ENCODE measurements at places on chromosomes 5 and 9. TPM values are rescaled to one million over a fixed set of nuclear protein-coding genes. Genes with fewer than 3 reads are reported as not detected.

Gene UBAC1
- total RNA-seq: 76.9 TPM

- H3K27me3 ChIP-seq: no peaks in the 10 kb centered on the region
- H3K4me3 ChIP-seq: no peak overlapping the region
- no peak for DNase-seq
- H3K27ac ChIP-seq: no peak overlapping the region
Measured at GRCh38 chr5:161105525-161105924, 253.5 kb upstream of the ATP10B start.

Gene PCDHGC3
- 24.1 TPM for total RNA-seq

DNA sequence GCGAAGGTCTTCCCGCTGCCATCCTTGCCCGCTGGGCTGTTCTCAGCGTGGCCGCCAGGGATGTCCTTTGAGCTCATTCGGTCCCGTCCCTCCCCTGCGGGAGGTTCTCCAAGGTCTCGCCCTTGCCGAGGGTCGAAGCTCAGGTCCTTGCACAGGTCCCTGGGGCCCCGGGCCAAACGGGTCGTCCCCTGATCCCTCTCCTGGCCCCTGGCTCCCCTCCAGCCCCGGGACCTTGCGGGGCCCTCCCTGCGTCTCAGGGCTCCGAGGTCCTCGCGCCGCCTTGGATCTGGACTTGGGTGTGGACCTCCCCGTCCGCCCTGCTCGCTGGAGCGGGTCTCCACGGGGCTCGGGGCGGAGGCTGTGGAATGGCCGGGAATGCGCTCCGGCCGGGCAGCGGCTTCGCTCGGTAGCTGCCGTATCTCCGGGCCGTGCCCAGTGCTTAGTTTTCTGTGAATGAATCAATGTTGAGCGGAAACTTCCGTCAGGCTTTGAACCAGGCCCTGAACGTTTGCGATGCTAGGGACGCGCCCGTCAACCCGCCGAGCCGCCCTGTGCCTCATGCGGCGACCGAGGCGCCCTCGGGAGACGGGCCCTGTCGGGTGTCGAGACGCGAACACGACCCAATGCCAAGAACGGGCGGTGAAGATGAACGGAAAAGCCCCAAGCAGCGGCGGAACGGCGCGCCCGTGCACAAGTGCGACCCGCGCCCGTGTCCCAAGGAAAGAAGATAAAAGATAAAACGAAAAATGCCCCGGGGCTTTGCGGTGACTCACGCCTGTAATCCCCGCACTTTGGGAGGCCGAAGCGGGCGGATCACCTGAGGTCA is 780 bp downstream of the RNU6ATAC start:
- DNase-seq: peak; percentile 77
- no peaks in the 10 kb centered on the region for H3K27me3 ChIP-seq
- peaks cover 3% of the 10 kb centered on the region for H3K36me3 ChIP-seq
- H3K4me3 ChIP-seq: no peak overlapping the region
- H3K4me1 ChIP-seq: peaks cover 17% of the 10 kb centered on the region

GRCh38 chr5:135032999-135033861 is 798 bp downstream of the PITX1 start:
- peaks cover 62% of the 10 kb centered on the region for H3K27me3 ChIP-seq
- DNase-seq: no peak
- H3K4me1 ChIP-seq: peaks cover 50% of the 10 kb centered on the region
- no peak overlapping the region for H3K4me3 ChIP-seq
- no peaks in the 10 kb centered on the region for H3K36me3 ChIP-seq

Gene PCDHGB7
- 6.0 TPM for total RNA-seq

- no peaks in the 10 kb centered on the region for H3K27me3 ChIP-seq
- H3K4me3 ChIP-seq: no peak overlapping the region
- no peak overlapping the region for H3K27ac ChIP-seq
- no peaks in the 10 kb centered on the region for H3K36me3 ChIP-seq
- H3K4me1 ChIP-seq: no peaks in the 10 kb centered on the region
Measured at GRCh38 chr5:20554001-20554400, 566.0 kb upstream of the CDH18 start.

DNA sequence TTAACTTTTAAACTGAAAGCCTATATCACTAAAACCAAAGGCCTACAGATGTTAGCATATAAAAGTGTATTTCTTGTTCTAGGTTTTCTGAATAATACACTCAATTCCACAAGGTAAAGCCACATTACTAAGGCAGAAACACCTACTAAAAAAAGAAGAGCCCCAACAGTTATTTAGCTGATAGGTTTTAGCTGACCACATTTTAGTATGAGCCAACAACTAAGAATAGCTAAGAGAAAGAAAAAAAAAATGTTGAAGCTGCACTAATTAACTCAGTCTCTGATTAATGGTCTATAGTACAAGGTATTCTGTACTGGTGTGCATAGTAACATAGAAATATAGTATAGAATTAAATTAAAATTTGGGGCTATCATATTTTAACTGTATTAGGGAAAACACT is 23.5 kb downstream of the ZFR start:
- H3K27me3 ChIP-seq: no peaks in the 10 kb centered on the region
- H3K36me3 ChIP-seq: peaks cover 16% of the 10 kb centered on the region

GRCh38 chr5:34927785-34928184 is 1.6 kb upstream of the DNAJC21 start:
- H3K4me1 ChIP-seq: peaks cover 27% of the 10 kb centered on the region
- no peak overlapping the region for H3K4me3 ChIP-seq
- no peak for DNase-seq
- H3K36me3 ChIP-seq: peaks cover 34% of the 10 kb centered on the region

GRCh38 chr5:141713616-141714309 is 31.7 kb upstream of the ARAP3 start:
- H3K4me1 ChIP-seq: peaks cover 17% of the 10 kb centered on the region
- H3K4me3 ChIP-seq: no peak overlapping the region
- no peaks in the 10 kb centered on the region for H3K36me3 ChIP-seq
- no peaks in the 10 kb centered on the region for H3K27me3 ChIP-seq
- DNase-seq: no peak

DNA sequence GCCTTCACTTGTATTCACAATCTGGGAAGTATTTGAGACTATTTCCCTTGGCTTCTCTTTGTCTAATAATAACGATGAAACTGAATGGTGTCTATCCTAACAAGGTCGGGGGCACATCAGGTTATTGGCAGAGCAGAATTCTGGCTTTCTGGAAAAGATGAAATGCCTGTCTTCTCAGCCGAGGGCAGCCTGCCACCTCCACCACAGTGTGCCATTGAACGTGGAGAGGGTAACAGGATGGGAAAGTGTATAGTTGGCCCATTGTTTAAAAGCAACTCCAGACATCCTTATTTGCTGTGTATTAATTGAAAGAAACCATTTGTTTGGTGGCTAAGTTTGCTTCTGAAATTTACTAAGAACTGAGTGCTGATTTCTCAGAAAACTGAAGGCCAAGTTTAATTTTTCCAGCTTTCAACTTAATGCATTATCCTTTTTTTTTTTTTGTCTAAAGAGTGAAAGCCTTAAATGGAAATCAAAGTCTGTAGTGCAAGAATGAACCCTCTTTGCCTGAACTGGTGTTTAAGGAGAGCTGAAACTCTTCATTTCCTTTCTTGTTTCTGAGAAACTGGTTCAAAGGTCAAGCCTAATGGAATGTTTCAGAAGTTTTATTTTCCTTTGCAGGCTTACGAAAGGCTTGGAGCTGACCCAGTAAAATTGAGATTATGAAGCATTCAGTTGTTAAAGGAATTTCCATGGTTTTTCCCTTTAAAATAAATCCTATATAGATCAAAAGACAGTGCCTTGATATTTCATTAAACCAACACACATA is 563.7 kb upstream of the DAP start:
- no peak for DNase-seq
- no peaks in the 10 kb centered on the region for H3K4me1 ChIP-seq
- H3K4me3 ChIP-seq: no peak overlapping the region
- no peaks in the 10 kb centered on the region for H3K27me3 ChIP-seq

GRCh38 chr9:81562231-81563019 is 126.9 kb downstream of the TLE1 start:
- H3K27me3 ChIP-seq: no peaks in the 10 kb centered on the region
- peak; percentile 84 for DNase-seq
- H3K4me1 ChIP-seq: no peaks in the 10 kb centered on the region
- no peaks in the 10 kb centered on the region for H3K36me3 ChIP-seq
- H3K4me3 ChIP-seq: no peak overlapping the region
- H3K27ac ChIP-seq: no peak overlapping the region

- no peaks in the 10 kb centered on the region for H3K36me3 ChIP-seq
- no peak overlapping the region for H3K27ac ChIP-seq
- no peak overlapping the region for H3K4me3 ChIP-seq
- no peaks in the 10 kb centered on the region for H3K27me3 ChIP-seq
- no peak for DNase-seq
Measured at GRCh38 chr9:12765088-12765798, 9.6 kb upstream of the LURAP1L start.

Gene ADCY2
- 3.3 TPM for total RNA-seq

DNA sequence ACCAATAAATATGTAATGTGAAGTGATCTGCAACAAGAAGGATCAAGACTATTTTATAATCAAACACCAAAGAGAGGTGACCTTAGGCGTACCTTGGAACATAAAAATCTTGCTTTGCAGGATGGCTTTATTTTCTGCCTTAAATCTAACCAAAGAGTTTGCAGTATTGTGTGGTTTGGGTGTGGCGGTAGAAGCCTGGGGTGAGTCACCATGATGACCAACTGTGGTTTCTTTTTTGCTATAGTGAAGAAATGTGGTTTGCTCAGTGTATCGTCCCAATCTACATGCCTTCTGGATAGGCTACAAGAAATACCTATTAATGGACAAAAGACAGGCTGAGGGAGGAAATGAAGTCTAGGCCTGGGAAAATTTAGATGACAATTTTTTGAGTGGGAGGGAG is 5.1 kb upstream of the CAST start:
- H3K4me1 ChIP-seq: no peaks in the 10 kb centered on the region
- peak; percentile 77 for DNase-seq
- H3K36me3 ChIP-seq: no peaks in the 10 kb centered on the region
- H3K27ac ChIP-seq: no peak overlapping the region
- no peaks in the 10 kb centered on the region for H3K27me3 ChIP-seq

Gene PCDHGA4
- 5.7 TPM for total RNA-seq

- H3K4me3 ChIP-seq: no peak overlapping the region
- no peaks in the 10 kb centered on the region for H3K4me1 ChIP-seq
- H3K36me3 ChIP-seq: no peaks in the 10 kb centered on the region
- DNase-seq: no peak
- H3K27ac ChIP-seq: no peak overlapping the region
Measured at GRCh38 chr5:60147791-60148190, 254.3 kb upstream of the PDE4D start.

DNA sequence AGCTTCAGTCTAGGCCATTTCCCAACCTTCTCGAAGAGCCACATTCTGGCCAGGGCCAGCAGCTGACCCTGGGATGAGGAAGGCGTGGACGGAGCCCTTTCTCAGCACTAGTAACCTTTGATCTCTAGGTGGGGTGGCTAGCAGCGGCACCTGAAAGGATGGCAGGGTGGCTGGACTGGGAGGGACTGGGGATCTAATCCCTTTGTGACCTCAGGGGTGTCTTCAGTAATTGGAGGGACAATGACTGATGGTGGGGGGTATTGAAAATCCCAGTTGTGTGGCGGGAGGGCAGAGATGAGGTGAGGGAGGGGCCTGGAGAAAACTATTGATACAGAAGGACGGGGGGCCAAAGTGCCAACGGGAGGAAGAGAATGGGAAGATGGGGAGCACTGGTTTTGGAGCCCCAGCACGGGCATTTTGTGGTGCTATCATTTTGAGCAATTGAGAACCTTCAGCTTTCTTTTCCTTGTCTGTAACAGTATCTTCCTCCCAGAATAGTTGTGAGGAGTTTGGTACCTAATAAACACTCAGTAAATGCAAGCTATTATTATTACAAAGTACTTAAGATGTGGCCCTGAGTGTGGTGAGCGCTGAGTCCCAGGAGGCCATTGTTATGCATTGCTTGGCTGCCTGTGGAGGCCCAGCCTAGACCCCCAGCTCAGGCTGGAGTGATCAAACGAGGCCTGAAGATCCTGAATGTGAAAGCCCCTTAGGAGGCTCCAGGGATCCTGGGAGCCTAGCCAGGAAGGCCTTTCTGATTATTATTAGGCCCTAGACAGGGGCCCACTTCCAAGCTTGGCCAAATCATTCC is 37.3 kb upstream of the UBE2D2 start:
- no peak for DNase-seq
- no peaks in the 10 kb centered on the region for H3K36me3 ChIP-seq
- H3K27me3 ChIP-seq: no peaks in the 10 kb centered on the region
- no peak overlapping the region for H3K27ac ChIP-seq

Gene TXNDC8
- not detected for total RNA-seq

DNA sequence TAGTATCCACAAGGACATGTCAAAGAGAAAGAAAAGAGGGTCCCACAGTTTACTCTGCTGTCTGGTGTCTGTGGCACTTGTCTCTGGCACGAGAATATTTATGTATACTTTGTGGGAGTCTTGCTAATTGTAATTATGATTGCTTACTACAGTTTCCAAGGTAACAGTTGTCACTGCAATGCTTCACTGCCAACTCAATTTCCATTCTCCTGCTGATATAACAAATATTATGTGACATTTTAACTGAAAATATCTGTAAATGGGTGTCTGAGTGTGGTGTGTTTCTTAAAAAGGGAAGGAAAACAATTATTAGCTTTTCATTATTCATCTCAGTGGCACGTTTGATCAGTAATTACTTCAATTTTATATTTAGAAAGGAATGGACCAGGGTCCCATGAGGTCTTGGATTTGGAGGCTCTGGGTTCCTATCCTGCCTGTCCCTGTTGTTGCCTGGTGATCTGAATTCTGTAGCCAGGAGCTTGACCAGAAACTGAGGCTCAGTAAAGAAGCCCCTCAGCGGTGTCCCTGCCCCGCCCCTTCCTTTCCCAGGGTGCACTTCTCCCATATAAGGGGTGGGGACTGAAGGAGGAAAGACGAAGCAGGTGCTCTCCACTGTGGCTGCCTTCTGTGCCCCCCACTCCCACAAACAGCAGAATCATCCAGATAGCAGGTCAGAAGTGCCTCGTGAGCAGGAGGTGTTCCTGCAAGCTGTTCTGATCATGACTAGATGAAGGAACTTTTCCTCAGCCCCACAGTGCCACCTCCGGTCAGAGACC is 137.3 kb upstream of the KIF2A start:
- H3K4me1 ChIP-seq: no peaks in the 10 kb centered on the region
- no peak for DNase-seq
- no peak overlapping the region for H3K27ac ChIP-seq
- no peaks in the 10 kb centered on the region for H3K36me3 ChIP-seq
- no peaks in the 10 kb centered on the region for H3K27me3 ChIP-seq

GRCh38 chr9:134516464-134516863 is 125.1 kb upstream of the COL5A1 start:
- no peaks in the 10 kb centered on the region for H3K27me3 ChIP-seq
- no peak for DNase-seq
- no peak overlapping the region for H3K27ac ChIP-seq
- H3K4me1 ChIP-seq: no peaks in the 10 kb centered on the region

- no peaks in the 10 kb centered on the region for H3K36me3 ChIP-seq
- no peak for DNase-seq
- H3K4me3 ChIP-seq: no peak overlapping the region
- no peaks in the 10 kb centered on the region for H3K4me1 ChIP-seq
- no peak overlapping the region for H3K27ac ChIP-seq
Measured at GRCh38 chr5:67350185-67350584, 153.6 kb upstream of the CD180 start.

Gene DAPK1
- total RNA-seq: 10.1 TPM
